Aortic smooth muscle cell (primary cell): ENCODE measurements at places on chromosomes 5 and 9. TPM values are rescaled to one million over a fixed set of nuclear protein-coding genes. Genes with fewer than 3 reads are reported as not detected.

The PCDHGB6 gene
- 3.3 and 4.7 TPM in 2 replicates for total RNA-seq

The SPINK4 gene
- not detected in 2 replicates for total RNA-seq

The PPP3R2 gene
- total RNA-seq = not detected in 2 replicates

The FAM78A gene
- total RNA-seq = 0.40 and 0.44 TPM in 2 replicates
